ENCODE measurements at places on chromosomes 2 and 18.

DNA sequence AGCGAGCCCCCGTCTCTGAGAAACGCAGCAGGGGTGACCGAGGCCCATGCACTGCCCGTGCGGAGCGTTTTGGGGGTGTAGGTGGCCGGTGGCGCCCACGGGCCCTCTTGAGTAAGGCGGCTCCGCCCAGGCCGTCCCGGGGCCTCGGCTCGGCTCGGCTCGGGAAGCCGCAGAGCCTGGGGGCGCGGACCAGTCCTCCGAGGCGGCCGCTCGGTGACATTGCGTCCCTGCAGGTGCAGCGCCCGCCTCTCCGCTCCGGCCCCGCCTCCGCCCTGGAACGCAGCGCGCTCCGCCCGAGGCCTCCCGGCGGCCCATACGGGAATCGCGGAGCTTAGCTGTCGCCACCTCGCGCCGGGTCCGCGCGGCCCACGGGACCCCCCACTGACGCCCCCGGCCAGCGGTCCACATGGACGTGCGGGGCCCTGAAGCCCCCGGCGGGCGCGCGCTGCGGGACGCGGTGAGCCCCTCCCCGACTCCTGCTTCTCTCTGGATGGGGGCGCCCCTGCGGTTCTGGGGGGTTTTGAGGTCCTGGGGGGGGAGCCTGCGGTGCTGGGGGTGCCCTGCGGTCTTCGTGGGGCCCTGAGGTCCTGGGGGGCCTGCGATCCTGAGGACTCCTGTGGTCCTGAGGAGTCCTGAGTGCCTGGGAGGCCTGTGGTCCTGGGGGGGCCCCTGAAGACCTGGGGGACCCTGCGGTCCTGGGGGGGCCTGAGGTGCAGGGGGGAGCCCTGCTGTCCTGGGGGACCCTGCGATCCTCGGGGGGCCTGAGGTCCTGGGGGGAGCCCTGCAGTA, at the start of gene HSBP1L1:
Gene HSBP1L1 (plus strand): TSS at position 314 of the 789 bp plus-strand sequence. CDS start 93 bp downstream, at position 407.
- no peak for DNase-seq

DNA sequence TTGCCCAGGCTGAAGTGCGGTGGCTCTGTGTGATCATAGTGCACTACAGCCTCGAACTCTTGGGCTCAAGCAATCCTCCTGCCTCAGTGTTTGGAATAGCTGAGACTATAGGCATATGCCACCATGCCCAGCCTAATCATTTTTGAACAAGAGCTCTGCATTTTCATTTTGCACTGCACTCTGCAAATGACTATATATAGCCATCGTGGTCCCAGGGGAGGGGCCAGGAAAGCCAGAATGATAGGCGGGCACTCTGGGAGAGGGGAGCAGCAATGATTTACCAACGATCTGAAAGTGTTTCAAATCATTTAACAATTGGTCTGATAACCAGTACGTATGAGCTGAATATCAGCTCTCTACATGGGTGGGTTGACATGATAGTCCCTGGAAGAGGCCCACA, 22.3 kb upstream of the ST3GAL5 start:
- no peak for DNase-seq

DNA sequence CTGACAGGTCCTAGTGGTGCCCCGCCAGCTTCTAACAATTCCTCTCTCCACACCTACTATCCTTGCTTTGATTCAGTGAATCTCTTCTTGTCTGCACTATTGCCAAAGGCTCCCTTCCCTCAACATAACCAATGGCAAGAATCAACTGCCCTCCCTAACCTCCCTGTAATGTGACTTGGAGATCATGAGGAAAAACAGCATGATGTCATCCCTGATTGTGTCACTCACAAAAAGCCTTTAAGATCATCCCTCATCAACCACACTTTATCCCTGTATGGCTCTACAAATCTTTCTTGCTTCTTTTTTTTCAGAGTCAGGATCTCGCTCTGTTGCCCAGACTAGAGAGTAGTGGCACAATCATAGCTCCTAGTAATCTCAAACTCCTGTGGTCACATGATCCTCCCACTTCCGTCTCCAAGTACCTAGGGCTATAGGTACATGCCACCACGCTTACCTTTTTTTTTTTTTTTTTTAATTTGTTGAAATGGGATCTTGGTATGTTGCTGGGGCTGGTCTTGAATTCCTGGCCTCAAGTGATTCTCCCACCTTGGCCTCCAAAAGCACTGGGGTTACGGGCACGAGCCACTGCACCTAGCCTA, 19.7 kb downstream of the SAP130 start:
- no peak for DNase-seq

- no peak for DNase-seq
These were observed 7.5 kb upstream of the ZNF516 start for GRCh38 chr18:76502551-76502950.

DNA sequence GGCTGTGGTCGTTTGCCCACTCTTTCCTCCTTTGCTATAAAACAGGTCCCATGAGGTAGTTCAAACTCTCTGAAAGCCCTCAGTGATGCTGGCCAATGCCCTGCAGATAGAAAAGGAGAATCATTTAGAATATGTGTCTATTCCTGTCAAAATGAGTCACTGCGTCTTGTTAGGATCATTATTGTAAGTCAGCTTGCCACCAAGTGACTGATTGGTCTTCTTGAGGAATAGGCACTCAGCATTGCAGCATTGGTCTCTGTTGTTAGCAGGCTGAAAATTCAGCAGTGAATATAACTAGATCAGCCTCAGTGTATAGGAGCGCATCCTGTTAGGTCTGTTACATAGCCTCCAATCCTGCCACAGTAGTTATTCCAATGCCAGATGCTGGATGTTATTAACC, 28.9 kb downstream of the PRKRA start:
- no peak for DNase-seq

DNA sequence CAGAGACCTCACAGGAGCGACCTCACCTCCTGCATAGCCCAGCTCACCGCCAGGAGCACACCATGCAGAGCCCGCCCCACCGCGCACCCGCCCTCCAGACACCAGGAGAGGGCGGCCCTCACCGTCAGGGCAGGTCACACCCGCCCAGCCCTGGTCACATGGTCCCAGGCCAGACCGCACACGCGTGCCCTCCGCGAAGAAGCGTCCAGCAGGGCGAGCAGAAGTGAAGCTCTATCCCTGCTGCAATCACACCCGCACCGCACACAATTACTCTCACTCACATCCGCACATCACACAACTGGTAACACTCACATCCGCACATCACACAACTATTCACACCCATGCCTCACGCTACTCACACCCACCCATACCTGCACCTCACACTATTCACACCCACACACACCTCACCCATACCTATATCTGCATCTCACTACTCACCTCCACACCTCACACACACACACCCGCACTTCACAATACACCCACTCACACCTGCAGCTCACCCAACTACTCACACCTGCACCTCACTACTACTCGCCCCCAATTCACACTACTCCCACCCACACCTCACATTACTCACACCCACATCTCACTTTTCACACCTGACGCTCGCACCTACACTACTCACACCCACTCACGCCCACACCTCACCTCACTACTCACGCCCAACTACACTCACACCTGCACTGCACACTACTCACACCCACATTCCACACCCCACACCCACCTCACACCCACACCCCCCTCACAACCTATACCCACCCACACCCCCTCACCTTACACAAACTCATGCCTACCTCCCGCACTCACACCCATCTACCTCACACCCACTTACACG, 242.0 kb downstream of the HDAC4 start:
- no peak for DNase-seq

- DNase-seq: no peak
These were observed 228.0 kb downstream of the ETAA1 start for GRCh38 chr2:67625178-67625577.

- no peak for DNase-seq
These were observed 60.8 kb upstream of the CCDC195 start for GRCh38 chr2:224776795-224777558.

- no peak for DNase-seq
These were observed 38.6 kb downstream of the PTPRM start for GRCh38 chr18:7605705-7606104.

- no peak for DNase-seq
These were observed 395.5 kb upstream of the HNRNPA3 start for GRCh38 chr2:176817061-176817565.

- DNase-seq: no peak
These were observed 813 bp upstream of the MEIS1 start for GRCh38 chr2:66433945-66434678.

- DNase-seq: no peak
These were observed 17.7 kb downstream of the SRSF7 start for GRCh38 chr2:38733300-38733971.

DNA sequence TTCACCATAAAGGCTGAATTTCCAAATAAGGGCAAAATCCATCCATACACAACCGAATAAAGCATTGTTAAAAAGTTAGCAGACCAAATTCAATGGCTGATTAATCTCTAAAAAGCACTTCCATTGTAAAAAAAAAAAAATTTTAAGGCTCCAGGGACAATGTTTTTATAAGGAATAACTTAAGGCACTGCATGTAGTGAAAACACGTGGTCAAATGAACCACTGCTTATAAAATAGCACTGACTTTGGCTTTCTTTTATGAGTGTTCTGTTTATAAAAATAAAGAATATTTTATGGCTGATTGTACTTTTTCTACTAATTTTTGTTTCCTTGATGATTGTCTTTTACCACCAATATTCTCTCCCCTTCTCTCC, 409.3 kb upstream of the KCNH7 start:
- DNase-seq: no peak

GRCh38 chr2:99184811-99185210, 3.8 kb downstream of the MRPL30 start:
- no peak for DNase-seq

- DNase-seq: no peak
These were observed 386.4 kb upstream of the SLC14A2 start for GRCh38 chr18:45228796-45229388.

- DNase-seq: no peak
These were observed 226.6 kb downstream of the MTX2 start for GRCh38 chr2:176495826-176496225.

GRCh38 chr2:101395545-101396315, 8.4 kb upstream of the CREG2 start:
- no peak for DNase-seq

DNA sequence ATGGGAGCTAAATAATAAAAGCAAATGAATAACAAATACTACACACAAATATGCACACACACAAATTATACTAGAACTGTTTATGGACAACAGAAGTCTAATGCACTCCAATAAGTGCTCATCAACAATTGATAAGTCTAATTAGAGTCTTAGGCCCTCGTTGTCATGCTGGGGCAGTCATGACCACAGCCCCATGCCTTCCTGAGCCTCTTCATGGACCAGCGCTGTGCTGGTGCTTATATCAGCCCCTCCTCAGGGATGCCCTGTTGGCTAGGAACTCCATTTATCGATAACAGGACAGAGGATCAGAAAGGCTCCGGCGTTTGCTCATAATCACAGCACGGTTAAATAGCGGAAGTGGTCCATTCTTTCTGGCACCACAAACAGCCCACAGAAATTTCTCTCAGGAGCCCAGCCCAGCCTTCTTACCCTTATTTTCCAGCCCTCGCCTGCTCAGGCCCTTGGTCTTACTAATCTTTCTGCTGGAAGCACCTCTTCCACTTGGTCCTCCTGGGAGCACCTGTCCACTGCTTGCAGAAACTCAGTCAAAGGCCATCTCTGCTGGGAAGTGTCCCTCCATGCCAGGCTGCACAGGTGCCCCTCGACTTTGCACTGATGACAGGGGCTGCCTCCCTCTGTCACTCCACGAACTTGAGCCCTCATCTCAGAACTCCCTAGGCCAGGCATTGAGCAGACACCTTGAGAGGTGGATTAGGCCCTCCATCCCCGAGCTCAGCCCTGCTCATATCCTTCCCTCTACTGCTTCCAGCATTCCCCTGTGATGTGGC, 500.2 kb upstream of the HS6ST1 start:
- DNase-seq: no peak

GRCh38 chr2:173124441-173124840, 48.8 kb downstream of the MAP3K20 start:
- DNase-seq: no peak

- DNase-seq: no peak
These were observed 32.3 kb downstream of the EMX1 start for GRCh38 chr2:72949642-72950041.

DNA sequence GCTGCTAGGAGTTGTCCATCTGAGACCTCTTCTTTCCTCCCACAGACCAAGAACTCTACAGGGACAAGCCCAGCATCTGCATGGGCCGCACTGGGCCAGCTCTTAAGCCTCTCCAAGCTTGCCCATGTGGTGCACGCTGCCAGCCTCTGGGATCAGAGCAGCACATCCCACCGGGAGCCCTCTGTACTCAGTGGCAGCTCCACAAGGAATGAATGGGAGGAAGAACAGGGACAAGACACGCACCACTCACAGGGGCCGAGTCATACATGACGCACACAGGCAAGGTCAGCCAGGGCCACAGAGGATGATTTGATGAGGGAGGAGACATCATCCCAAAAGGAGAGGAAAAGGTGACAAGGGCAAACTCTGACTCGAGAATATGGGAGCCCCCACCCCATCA, 268.3 kb downstream of the KLHL29 start:
- no peak for DNase-seq

DNA sequence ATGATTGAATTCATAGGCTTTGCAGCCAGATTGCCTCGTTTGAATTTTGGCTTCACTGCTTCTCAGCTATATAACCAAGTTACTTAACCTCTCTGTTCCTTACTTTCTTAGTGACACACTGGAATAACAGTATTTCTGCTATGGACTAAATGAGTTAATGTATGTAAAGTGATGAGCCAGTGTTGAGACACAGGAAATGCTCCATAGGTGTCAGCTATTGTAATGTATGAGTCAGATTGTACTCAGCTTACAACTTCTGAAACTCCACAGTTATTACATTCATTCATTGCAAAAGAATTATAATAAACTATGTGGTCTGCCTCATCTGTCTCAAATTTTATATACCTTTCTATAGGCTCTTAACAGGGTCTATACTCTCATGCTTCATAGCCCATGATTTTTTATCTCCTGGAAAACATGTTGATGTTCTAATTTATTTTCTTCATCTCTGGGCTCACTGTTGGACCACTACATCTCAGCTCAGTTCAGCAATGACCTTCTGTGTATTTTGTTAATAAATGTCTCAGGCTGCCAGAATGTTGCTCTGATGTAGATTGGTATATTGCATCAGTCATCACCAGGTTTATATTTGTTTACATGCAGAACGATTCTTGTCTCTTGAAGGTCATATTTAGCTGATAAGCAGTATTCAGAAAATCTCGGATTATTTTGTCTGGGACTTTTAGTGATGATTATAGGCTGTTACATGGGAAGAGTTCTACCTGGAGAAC, 76.2 kb downstream of the MAP3K20 start:
- DNase-seq: peak; percentile 77

DNA sequence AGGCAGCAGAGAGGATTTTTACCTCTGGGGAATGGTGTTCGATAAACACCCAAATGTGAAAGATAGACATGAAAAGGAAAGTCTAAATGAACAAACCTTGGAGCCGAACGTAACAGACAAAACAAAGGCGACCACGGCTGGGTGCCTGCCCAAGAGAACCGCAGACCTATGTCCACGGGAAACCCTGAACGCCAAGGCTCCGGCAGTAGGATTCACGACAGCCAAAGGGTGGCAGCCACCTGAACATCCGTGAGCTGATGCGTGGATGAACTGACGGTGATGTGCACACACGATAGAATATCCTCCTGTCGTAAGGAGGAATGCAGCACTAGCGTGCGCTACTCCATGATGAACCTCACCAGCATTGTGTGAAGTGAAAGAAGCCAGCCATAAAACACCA, 85.6 kb downstream of the MBP start:
- DNase-seq: no peak

GRCh38 chr18:13406736-13407135, 188.2 kb downstream of the LDLRAD4 start:
- DNase-seq: no peak

- no peak for DNase-seq
These were observed 74.1 kb upstream of the SMAD2 start for GRCh38 chr18:48004577-48004976.

- no peak for DNase-seq
These were observed 47.5 kb downstream of the CASP8 start for GRCh38 chr2:201307876-201308275.

Data from fibroblast of skin of left quadriceps (primary cell).